ENCODE measurements at places on chromosomes 4 and X. TPM values are rescaled to one million over a fixed set of nuclear protein-coding genes. Genes with fewer than 3 reads are reported as not detected.
A peak's percentile ranks its signal among the peaks of the same experiment; 100 is the strongest.

The TLR3 gene
- 2.8 TPM for total RNA-seq

The RBMXL3 gene
- total RNA-seq = not detected

The CFAP47 gene
- total RNA-seq = 0.07 TPM

The RAB40A gene
- total RNA-seq = not detected

The NPY2R gene
- not detected for total RNA-seq

The TMEM31 gene
- total RNA-seq = 0.42 TPM

The PGAM4 gene
- not detected for total RNA-seq

The TRO gene
- 3.6 TPM for total RNA-seq

The TNIP3 gene
- total RNA-seq = not detected

The CITED1 gene
- not detected for total RNA-seq

DNA sequence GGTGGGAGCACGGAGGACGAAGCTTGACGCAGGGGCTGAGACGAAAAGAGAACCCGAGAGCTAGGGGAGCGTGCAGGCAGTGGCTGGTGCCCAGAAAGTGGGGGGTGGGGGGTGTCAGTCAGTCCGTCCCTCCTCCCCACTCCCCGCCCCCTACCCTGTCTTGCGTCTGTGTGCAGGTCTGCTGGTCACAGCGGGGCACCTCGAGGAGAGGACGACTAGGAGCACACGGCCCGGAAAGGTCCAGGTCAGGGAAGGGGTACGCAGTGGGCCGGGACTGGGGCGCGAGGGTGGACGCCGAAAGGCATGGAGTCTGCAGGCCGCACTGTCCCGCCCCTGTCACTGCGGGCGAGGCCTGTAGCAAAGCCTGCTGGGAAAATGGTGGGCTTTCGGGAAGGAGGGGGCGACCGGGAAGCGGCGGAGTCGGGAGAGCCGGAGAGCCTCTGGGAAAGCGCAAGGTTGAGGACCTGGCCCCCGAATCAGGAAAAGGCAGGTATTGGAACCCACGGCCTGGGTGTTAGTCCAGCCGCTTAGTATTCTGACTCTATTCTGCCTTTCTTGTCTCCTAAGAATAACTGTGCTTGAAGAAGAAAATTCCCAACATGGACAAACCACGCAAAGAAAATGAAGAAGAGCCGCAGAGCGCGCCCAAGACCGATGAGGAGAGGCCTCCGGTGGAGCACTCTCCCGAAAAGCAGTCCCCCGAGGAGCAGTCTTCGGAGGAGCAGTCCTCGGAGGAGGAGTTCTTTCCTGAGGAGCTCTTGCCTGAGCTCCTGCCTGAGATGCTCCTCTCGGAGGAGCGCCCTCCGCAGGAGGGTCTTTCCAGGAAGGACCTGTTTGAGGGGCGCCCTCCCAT lies 769 bp downstream of the TCEAL1 start:
- H3K4me3 ChIP-seq = peak overlapping the region; percentile 74
- H3K27ac ChIP-seq = peak overlapping the region; percentile 69
- H3K27me3 ChIP-seq = no peaks in the 10 kb centered on the region
- DNase-seq = peak; percentile 65
- no peaks in the 10 kb centered on the region for H3K4me1 ChIP-seq

DNA sequence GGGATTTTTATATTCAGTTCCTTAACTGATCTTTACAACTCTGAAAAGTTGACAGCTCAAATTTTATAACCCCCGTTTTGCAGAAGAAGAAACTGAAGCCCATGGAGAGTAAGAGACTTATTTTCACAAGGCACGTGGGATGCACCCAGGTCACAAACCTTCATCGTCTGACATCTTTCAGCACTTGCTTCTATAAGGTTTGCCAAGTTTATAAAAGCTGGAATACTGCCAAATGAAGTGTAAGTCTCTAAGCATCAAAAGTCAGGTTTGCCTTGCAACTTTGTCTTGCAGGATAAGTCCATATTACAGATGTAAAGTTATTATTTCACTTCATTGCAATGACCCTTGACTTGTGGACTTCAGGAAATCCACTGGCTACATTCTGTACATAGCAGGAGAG lies 6.3 kb upstream of the KCNIP4 start:
- no peak overlapping the region for H3K4me3 ChIP-seq
- no peak overlapping the region for H3K27ac ChIP-seq
- peaks cover 4% of the 10 kb centered on the region for H3K27me3 ChIP-seq

DNA sequence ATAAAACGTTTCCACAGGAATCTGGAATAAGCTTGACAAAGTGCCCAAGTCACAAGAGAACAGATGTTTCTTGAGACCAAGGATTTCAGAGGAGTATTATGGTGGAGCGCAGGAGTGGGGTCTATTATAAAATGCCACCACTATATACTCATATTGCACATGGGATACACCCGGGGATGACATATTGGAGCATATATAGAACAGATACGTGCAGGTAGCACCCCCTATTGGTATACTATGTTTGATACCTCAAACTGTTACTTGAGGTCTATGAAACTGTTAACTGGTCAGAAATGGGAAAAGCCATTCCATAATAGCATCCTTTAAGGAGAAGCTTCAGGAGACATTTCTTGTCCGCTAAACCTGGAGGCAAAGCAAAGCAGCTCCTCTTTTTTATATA lies 86.0 kb downstream of the PCYT1B start:
- H3K4me1 ChIP-seq = no peaks in the 10 kb centered on the region
- no peaks in the 10 kb centered on the region for H3K36me3 ChIP-seq
- no peak overlapping the region for H3K4me3 ChIP-seq
- H3K27ac ChIP-seq = no peak overlapping the region
- H3K27me3 ChIP-seq = no peaks in the 10 kb centered on the region

DNA sequence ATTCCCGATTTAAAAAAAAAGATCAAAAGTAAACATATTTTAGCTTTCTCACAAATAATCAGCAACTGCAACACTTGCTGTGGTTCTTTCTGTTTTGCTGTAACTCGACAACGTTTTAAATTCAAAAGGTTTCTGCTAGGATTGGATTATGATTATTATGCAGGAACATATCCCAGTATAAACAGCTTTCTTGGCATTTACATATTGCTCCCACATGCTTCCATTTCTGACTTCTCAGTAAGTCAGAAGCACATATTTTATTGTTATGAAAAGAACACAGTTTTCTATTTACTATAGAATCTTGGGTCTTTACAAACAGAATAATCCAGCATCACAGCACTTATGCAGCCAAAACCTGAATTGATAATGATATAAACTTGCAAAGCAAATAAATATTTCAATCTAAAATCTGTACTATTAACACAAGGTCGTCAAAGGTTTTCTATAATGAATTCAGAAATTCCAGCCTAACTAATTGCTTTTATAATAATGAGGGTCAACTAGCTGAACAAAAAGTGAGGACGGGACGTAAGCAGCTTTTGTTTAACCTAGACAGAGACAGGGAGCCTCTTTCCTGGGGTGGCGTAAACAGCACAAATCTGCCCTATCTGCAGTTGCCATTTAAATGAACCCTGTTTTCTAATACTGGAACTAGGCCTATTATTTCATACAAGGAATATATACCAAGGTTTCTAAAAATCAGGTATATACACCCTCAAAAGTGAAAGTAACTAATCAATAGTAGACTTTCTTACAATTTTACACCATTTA lies 9.8 kb upstream of the PCDH18 start:
- peak overlapping the region; percentile 42 for H3K4me3 ChIP-seq
- no peaks in the 10 kb centered on the region for H3K27me3 ChIP-seq
- no peak overlapping the region for H3K27ac ChIP-seq
- H3K4me1 ChIP-seq = peaks cover 6% of the 10 kb centered on the region
- no peak for DNase-seq
- no peaks in the 10 kb centered on the region for H3K36me3 ChIP-seq

GRCh38 chrX:91039777-91040176 lies 394.9 kb upstream of the PABPC5 start:
- H3K36me3 ChIP-seq = no peaks in the 10 kb centered on the region
- no peaks in the 10 kb centered on the region for H3K27me3 ChIP-seq
- H3K4me3 ChIP-seq = no peak overlapping the region
- no peaks in the 10 kb centered on the region for H3K4me1 ChIP-seq
- no peak overlapping the region for H3K27ac ChIP-seq

DNA sequence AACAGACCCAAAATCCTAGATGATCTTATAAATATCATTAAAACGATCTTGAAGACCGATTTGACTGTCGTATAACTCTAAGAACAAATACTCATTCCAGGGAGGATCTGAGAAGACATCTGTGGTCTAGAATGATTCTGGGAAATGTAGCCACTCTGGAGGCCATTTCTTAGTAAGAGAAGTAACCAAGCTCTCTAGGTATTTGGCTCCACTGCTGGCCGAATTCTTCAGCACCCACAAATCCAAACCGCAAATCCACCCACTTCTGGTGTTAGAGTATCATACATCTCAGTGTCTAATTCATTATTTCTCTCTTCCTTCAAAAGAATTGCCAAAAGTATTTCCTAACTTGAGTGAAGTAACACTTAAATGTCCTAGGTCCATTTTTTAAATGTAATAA lies 23.9 kb downstream of the KLHL5 start:
- H3K4me3 ChIP-seq = no peak overlapping the region
- no peak for DNase-seq
- H3K27ac ChIP-seq = no peak overlapping the region
- no peaks in the 10 kb centered on the region for H3K4me1 ChIP-seq
- H3K27me3 ChIP-seq = no peaks in the 10 kb centered on the region

DNA sequence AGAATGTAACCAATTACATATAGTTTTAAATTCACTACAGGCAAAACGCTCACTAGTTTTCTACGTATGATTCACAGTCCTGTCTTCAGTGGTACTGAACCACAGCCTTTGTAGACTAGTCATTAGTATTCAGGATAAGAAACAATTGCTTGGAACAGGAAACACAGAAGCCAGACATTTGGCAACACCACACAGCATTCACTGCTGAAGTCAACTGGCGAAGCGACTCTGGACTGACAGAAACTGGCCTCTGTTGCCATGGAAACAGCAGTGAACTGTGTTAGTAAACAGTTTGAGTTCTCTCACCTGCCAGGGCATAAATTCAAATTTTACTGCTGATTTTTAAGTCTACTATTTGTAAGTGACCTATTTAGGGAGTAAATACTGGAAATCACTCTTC lies 57.6 kb downstream of the MAPK10 start:
- peak; percentile 44 for DNase-seq
- no peaks in the 10 kb centered on the region for H3K36me3 ChIP-seq
- no peaks in the 10 kb centered on the region for H3K4me1 ChIP-seq
- no peaks in the 10 kb centered on the region for H3K27me3 ChIP-seq

GRCh38 chr4:147816382-147817254 lies 84.7 kb downstream of the ARHGAP10 start:
- H3K27me3 ChIP-seq = no peaks in the 10 kb centered on the region
- H3K36me3 ChIP-seq = no peaks in the 10 kb centered on the region
- peak overlapping the region; percentile 64 for H3K27ac ChIP-seq
- no peak for DNase-seq
- H3K4me3 ChIP-seq = no peak overlapping the region

DNA sequence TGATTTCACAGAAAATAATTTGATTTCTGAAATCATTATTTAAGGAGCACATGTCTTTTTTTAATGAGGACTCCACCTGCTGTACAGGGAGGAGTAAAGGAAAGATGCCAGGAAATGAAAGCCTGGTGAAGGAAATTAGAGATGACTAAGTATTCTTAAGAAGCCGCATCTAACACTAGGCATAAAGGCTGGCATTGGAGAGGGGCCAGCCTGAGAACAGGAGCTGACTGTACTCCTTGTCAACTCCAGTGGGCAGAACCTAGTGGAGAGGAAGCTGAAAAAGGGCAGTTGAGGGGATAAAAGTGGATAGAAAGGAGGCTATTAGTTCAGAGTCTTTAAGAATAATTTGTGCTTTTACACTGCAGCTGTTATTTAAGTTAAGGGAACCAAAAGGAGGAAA lies 393.0 kb downstream of the PPP1R2C start:
- no peaks in the 10 kb centered on the region for H3K27me3 ChIP-seq
- H3K36me3 ChIP-seq = no peaks in the 10 kb centered on the region
- H3K4me1 ChIP-seq = no peaks in the 10 kb centered on the region
- DNase-seq = no peak
- H3K27ac ChIP-seq = no peak overlapping the region
- no peak overlapping the region for H3K4me3 ChIP-seq

- H3K4me3 ChIP-seq = no peak overlapping the region
- H3K27me3 ChIP-seq = no peaks in the 10 kb centered on the region
- H3K36me3 ChIP-seq = no peaks in the 10 kb centered on the region
- peaks cover 8% of the 10 kb centered on the region for H3K4me1 ChIP-seq
Observed at GRCh38 chrX:45007598-45007997, 134.6 kb downstream of the KDM6A start.
